CD4-positive, alpha-beta T cell (primary cell): ENCODE measurements at places on chromosomes 13 and 19.

GRCh38 chr19:1169921-1170885 lies 3.9 kb downstream of the SBNO2 start:
- DNase-seq: no peak

DNA sequence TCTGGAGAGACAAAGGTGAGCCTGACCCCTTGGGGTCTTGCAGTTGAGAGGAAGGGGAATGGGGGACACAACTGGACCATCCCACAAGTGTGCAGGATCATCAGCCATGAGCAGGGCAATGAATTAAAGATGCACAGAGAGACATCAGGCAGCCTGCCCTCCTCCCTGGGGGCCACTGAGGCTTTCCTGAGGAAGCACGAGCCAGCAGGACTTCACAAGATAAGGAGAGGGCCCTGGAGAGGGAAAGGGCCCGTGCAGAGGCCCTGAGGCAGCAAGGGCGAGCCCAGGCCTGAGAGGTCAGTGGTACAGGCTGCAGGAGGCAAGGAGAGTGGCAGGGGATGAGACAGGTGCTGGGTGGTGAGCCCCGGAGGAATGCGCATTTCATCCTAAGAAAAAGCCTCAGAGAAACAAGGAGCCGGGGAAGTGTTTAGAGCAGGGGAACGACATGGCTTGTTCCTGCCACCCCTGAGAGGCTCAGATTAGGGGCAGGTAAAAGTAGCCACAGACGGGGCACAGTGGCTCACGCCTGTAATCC lies 9.0 kb upstream of the PRKD2 start:
- no peak for DNase-seq

DNA sequence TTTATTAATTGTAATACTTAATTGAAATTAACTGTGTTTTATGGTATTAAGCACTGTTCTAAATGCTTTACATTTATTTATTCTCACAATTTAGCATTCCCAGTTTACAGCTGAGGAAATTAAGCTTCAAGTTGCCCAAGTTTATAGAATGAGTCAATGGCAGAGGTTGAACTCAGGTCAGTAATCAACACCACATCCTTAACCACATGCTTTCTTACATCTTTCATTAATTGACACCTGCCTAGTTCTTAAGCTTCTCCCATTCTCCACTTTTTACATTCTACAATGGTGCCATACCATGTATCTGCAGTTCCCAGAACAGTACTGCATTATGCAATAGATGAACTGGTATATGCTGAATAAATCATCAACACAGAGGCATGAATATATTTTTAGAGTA lies 11.7 kb upstream of the RBM26 start:
- DNase-seq: no peak

DNA sequence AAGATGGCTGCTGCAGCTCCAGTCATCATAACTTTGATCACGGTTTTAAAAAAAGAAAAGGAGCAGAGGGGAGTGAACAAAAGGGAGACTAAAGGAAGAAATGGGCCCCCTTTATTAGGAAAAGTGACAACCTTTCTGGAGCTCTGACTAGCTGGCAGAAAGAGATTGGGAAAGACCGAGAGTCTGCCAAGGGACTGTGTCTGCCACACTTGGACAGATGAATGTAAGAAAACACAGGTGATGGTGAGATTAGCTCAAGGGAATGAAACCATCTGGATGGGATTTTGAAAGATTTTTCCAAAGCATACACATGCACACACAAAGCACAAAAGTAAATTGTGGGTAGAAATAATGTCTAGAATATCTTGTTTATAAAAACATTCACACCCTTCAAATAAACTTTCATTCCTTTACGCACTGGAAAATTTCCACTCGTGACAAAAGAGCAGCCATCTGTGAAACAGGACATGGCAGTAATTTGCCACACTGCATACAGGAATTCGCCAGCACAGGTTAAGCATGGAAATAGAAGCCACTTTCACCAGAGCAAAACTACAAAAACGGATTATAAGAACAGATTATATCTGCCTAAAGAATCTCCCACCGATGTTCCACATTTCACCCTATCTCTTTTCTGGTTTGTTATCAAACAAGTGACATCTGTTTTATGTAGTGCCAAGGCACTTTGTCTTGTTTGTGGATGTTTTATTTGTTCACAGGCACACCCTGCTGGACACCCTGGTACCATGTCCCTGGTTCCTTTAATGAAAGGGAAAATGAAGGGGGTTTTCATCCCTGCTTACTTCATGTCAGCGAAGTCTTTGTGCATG lies 819.5 kb downstream of the DIAPH3 start:
- no peak for DNase-seq

- no peak for DNase-seq
Measured at GRCh38 chr13:23558675-23559536, 11.3 kb upstream of the TNFRSF19 start.
